OCI-LY7 (cell line): ENCODE measurements at places on chromosomes 1 and 21.

GRCh38 chr1:100624886-100625610, 87.1 kb downstream of the GPR88 start:
- DNase-seq, result no peak

DNA sequence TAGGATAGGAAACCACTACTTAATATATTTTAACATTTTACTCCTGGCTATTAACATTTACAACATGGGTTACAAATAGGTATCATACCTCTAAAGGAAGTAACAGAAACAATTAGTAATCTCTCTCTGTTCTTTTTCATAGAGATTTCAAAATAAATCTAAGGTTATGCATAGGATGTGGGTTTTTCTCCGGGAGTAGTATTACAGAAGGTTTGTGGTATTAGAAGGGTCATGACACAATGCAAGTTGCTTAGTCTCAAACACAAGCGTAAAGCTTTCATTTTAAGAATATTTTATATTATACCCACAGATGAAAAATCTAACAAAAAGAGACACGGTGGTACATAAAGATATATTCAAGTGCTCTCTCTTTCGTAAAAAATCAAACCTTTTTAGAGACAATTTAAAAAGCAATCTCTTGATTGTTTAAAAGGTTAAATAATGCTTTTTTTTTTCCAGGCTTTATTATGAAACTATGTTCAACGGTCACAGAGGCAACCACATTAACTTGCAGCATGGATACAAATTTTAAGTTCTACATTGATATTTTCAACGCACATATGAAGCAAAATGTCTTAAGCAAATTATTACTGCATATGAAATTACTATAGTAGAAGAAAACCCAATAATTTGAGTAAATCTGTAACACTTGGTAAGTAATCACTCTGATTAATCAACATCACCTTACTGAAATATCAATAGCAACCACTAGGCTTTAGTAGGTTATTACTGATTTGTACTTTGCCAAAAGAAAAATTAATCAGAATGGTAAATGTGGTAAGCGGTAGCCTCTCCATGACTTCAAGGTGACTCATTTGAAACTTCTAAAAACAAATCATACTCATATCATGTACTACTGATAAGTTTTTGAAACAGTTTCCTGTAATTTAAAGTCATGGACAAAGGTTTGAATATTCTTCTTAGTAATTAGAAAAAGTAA, 97.4 kb upstream of the GFI1 start:
- DNase-seq, result no peak

DNA sequence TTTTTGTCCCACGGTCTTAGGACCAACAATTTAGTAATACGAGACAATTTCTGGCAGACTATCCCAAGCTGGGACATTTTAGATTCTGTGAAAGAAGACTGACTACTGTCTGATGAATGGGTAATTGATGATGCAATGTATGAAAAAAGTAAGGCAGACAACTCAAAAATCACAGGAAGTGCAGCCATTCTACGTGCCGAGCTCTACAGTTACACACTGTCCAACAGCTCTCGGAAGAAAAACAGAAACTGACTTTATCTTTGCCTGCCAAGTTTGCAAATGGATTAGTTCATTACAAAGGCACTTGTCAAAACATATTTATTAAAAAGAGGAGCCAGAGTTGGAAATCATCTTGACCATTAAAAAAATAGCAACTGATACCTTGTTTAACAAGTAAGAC, 31.3 kb downstream of the ZBTB8B start:
- no peak for DNase-seq

- DNase-seq, result no peak
Measured at GRCh38 chr1:195898373-195898772, 709.9 kb downstream of the KCNT2 start.

DNA sequence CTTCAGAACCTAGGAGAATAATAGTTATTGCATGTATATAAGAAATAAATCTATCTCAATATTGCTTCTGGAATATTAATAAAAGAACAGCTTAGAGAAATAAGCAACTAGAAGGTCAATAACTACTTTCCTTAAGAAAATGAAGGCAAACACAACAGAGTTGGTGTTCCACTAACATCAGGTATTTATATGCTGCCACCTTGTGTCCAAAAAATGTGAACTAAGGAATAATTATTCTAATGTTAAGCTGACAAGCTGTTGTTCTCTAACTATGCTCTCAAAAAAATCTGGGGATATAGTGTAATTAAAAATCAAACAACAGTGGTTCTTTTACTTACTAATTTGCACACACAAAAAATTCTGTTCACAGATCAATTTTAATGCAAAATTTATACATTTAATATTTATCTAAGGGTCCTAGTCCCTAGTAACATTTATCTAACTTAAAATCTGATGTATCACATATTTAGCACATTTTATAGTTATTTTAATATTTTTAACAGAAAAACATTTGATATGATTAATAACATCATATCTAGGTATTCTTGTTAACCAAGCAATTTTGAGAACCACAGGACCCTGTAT, 39.6 kb downstream of the UCHL5 start:
- DNase-seq, result peak; percentile 60

- no peak for DNase-seq
Measured at GRCh38 chr1:96525657-96526557, 195.7 kb upstream of the PTBP2 start.

- DNase-seq, result peak; percentile 85
Measured at GRCh38 chr1:31848381-31848897, 32.6 kb upstream of the SPOCD1 start.

GRCh38 chr1:159869173-159869572, 6.7 kb upstream of the VSIG8 start:
- DNase-seq, result no peak

- DNase-seq, result no peak
Measured at GRCh38 chr1:53495633-53496345, 36.6 kb downstream of the DMRTB1 start.

GRCh38 chr1:51856745-51857144, 21.8 kb downstream of the NRDC start:
- no peak for DNase-seq

GRCh38 chr1:221117548-221117951, 238.3 kb downstream of the HLX start:
- no peak for DNase-seq

- no peak for DNase-seq
Measured at GRCh38 chr21:45082736-45083135, 8.4 kb downstream of the ADARB1 start.

DNA sequence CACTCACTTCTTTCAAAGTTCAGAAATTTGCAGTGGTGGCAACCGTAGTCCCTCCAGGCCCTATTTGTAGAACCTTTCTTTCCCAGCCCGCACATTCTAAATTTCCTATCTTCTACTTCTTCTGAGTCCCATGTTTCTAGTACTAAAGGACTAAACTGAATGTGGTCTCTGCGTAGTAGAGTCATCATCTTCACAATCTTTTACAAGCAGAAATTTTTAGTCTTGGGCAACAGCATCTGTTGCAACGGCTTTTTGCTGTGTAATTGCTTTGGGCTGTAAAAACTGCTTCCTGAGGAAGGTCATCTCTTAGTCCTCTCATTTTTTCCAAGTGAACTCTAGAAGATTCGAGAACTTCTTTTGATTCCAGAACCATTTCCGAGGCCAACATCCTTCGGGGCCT, 23.9 kb downstream of the VAV3 start:
- no peak for DNase-seq

GRCh38 chr1:43978551-43979260, at the start of gene B4GALT2:
Gene B4GALT2, plus strand, starts transcription at chr1:43979210. Its CDS starts 1,951 bp downstream, at chr1:43981161.
- no peak for DNase-seq

DNA sequence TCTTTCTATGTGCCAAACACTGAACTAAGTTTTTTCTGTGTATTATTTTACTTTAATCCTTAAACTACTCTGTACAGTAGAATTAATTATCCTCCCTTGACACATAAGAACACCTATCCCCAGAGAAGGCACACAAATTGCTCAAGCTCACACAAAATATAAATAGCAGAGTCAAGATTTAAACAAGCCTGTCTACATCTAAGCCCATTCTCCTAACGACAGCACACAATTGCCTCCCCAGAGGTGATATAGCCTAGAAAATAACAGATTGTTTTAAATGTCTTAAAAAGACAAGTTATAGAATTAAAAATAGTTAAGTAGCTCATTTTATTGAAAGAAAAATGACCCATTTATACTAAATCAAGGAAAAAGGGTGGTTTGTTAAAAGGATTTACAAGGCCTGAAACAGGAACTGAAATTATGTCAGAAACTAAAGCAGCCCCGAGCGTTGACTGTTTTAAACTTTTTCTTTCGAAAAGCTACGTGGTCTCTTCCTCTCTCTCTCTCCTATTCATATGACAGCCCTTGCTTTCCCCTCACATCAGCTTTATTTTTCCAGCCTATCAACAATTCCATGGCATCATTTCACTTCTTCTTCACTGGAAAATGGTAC, 30.5 kb downstream of the TNFSF18 start:
- DNase-seq, result peak; percentile 86

DNA sequence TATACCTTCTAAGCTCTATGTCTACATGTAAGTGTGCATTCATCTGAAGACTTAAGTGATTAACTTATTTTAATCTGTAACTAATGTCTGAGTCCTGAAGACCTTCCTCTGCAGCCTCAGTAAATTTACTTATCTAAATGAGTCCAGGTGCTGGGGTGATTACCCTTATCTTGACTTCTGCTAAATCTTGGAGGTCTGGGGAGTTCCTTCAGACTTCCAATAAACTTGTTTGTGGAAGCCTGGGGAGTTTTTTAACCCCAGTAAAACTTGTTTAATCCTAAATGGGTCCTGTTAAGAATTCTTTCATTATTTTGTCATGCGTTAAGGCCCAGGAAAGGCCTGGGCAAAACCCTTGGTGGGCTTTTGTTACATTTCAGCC, 37.0 kb downstream of the RSPH1 start:
- no peak for DNase-seq

DNA sequence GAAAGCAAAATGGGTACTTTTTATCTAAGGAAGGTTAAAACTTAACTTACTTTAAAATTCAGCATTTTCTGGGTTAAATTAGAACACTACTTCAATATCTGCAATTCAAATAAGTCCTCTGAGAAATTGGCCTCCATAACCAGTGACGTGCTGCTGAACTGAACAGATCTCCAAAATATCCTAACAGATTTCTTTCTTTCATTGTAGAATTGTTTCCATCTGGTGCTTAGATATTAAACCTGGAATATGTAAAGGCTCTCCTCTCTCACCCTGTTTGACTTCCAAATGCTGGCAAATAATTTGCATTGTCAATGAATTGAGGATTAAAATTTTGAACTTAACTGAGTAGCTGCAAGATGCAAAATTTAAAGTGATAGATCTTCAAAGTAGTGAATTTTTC, 316.9 kb upstream of the CXADR start:
- DNase-seq, result no peak

GRCh38 chr1:33180226-33180910, 1.5 kb downstream of the TRIM62 start:
- DNase-seq, result no peak

GRCh38 chr1:202234331-202235002, 40.9 kb downstream of the LGR6 start:
- DNase-seq, result no peak

DNA sequence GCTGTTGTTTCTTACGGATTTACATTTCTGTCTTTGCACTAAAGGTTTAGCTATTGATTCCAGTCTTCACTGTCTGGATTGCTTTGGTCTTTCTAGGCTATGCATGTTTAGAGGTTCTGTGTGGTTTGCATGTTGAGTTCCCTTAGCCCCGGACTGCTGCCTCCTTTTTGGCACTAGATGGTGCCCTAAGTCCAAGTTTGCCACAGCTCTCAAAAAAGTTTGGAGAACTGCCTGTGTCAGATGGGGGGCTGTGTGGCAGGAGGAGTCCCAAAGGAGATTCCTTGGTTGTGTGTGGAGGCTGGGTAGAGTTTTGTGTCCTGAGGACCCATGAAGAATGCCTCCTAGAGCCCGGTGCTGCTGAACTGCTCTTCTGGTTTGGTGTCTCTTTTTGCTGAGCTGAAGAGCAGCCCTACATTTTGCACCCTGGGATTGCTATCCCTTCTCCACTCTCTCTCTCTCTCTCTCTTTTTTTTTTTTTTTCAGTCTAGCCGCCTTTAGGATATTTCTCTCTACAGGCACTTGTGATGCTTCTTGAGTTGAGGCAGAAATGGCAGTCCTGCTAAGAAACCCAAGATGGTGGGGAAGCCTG, 74.4 kb downstream of the PTGS2 start:
- peak; percentile 27 for DNase-seq

DNA sequence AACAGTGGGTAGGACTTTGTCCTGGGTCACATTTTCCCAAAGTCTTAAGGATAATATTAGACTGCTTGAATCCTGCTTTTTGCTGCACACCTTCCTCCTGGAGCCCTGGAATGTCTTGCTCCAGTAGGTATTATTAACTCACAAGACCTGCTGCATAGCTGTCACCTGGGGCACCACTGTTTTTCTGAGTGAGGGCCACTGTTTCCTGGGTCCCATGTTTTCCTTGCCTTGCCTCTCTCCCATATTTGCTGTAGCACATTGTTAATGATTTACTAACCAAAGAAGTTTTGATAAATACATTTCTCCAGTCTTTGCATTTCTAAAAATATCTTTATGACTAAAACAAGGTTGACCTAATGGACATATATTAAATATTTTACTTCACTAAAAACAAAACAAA, 22.5 kb upstream of the FCAMR start:
- DNase-seq, result no peak

- DNase-seq, result no peak
Measured at GRCh38 chr1:182974506-182975191, 21.7 kb upstream of the SHCBP1L start.

DNA sequence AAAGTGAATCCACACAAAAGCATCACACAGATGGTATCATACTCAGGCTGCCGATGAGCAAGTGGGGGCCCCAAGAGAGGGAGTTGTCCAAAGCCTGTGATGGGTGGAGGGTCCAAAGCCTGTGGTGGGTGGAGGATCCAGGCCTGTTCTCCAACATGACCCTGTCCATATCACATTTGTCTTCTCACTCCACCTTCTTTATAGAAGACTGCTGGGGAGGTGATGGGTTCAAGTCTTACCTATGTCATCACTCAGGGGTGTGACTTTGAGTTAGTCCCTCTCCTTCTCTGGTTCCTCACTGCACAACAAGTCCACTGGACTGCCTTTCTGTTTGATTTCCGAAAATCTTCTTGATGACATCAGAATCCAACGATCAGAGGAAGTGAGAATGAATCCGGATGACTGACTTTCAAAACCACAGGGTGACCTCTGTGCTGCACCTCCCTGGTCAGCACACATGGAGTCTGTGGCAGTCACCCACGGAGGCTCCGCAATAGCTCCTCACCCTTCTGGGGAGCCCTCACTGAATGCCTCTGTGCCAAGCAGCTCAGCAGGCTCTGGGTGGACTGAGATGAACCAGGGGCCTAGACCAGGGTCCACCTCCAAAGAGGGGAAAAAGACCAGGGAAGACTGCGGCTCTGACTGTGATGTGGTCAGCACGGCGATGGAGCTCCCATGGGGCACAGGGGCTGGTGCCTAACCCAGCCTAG, 166.8 kb downstream of the HIVEP3 start:
- DNase-seq, result peak; percentile 25
